ENCODE measurements at places on chromosomes 5 and 9.

DNA sequence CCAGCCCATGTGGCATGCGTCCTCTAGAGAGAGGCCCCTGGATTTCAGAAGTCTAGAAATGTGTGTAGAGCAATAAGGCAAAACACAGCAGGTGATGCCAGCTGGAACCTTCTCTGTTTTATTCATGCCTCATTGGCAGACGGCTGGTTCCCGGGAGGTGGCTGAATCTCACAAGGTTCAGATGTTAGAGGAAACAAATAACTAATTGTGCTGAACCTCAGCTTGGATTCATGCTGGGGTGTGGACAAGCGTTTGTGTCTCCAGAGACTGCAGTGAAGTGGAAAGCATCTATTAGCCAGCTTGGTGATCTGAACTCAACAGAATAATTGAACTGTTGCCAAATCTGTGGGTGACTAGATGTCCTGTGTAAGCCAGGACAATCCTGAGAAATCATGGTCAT is 131.1 kb upstream of the NR4A3 start:
- no peak for DNase-seq

GRCh38 chr9:18479405-18479804 is 5.5 kb downstream of the ADAMTSL1 start:
- DNase-seq, result no peak

DNA sequence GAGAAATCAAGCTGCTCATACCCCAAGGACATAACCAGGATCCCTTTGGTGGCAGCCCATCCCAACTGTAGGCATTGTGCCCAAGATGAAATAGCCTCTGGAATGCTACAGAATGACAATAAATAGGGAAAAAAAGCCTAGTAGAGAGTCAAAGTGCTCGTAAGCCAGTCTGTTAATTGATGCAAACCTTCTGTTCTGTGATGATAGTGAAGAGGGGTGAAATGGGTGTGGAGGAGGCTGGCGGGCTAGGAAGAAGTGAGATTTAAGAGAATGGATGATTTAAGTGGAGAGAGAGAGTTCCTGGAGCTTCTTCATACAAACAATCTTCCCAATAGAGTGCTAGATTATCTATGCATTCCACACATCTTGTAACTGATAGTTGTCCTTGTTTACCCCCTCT is 301.0 kb upstream of the PCSK5 start:
- DNase-seq, result no peak

DNA sequence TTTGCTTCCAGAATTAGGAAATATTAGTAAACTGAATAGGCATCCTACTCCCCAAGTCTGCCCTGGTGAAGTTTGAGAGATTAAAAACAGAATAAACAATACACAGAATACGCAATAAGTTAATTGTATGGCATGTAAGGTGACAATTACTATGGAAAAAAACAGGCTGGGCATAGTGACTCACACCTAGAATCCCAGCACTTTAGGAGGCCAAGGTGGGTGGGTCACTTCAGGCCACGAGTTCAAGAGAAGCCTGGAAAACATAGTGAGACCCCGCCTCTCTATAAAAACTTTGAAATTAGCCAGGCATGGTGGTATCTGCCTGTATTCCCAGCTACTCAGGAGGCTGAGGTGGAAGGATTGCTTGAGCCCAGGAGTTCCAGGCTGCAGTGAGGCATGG is 64.2 kb upstream of the SUSD1 start:
- DNase-seq, result no peak

- DNase-seq, result no peak
Measured at GRCh38 chr5:67152400-67152799, 44.2 kb downstream of the CD180 start.

DNA sequence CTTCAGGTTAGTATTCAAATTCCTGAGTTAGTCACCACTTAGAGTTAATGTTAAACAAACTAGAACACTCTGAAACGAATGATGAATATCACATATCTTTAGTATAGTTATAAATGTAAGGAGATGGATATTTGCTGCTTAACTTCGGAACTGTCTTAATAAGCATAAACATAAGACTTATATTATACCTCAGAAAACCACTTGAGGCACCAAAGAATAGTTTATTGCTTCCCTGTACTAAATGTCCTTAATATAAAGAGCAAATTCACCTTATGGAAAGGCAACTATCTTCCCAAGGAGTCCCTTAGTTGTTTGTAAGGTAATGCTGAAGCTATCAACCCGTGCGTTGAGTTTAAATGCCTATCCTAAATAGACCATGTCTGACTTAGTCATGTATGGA is 300.0 kb upstream of the ADAMTSL1 start:
- DNase-seq, result no peak

DNA sequence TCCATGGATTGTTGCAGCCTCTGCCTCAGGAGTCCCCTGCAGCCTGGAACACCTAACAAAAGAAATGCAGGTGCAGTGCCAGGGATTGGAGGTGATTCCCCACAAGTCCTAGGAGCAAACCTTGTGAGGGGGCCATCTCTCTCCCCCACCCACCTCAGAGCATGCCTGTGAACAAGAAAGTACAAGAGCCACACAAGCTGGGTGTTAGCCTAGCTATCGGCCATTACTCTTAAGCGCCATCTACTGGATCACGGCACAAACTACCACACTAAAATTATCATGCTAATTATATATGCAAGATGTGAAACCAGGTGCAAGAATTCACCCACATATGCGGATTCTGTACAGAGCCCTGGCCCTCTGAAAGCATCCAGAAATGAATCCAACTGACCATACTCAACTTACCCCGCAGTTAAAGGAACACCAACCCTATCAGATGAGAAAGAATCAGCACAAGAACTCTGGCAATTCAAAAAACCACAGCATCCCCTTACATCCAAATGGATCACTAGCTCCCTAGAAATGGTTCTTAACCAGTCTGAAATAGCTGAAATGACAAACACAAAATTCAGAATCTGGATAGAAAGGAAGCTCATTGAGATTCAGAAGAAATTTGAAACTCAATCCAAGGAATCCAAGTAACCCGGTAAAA is 16.5 kb upstream of the PRSS3 start:
- peak; percentile 4 for DNase-seq

- DNase-seq, result no peak
Measured at GRCh38 chr5:39368116-39368515, 3.8 kb upstream of the C9 start.

DNA sequence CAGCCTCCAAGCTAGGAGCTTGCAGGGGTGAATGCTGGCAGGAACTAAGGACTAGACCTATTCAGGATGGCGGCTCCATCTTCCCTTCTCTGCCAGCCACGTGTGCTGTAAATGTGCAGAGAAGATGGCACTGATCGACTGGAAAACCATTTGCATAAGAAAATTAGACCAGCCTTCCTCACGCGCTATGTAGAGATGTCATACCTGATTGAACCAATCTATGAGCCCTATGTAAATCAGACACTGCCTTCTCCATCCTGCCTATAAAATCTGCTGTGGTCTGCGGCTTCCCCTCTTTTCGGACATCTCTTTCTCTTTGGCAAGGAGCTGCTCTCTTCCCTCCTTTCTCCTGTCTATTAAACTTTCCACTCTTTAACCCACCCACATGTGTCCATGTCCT is 91.6 kb downstream of the NPR3 start:
- no peak for DNase-seq

- no peak for DNase-seq
Measured at GRCh38 chr5:168710706-168711105, 131.5 kb upstream of the PANK3 start.
